NCI-H524 treated with DMSO at 0.1 percent for 48 hours (cell line): ENCODE measurements at places on chromosomes 3 and 15.

DNA sequence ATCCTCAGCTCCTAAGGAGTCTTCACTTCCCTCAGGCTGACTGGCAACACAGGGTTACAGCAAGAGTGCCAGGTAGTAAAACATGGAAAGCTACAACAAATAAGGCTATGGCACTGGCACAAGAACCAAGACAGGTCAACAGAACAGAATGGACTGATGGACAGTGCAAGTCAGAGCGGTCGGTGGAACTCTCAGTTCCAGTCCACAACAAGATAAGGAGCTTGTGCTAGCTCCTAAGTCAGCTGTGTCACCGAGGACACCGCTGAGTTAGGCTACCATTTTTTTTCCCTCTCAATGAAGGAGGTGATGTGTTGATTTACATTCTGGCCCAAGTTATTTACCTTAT is 55.9 kb upstream of the LIMD1 start:
- no peak for DNase-seq

DNA sequence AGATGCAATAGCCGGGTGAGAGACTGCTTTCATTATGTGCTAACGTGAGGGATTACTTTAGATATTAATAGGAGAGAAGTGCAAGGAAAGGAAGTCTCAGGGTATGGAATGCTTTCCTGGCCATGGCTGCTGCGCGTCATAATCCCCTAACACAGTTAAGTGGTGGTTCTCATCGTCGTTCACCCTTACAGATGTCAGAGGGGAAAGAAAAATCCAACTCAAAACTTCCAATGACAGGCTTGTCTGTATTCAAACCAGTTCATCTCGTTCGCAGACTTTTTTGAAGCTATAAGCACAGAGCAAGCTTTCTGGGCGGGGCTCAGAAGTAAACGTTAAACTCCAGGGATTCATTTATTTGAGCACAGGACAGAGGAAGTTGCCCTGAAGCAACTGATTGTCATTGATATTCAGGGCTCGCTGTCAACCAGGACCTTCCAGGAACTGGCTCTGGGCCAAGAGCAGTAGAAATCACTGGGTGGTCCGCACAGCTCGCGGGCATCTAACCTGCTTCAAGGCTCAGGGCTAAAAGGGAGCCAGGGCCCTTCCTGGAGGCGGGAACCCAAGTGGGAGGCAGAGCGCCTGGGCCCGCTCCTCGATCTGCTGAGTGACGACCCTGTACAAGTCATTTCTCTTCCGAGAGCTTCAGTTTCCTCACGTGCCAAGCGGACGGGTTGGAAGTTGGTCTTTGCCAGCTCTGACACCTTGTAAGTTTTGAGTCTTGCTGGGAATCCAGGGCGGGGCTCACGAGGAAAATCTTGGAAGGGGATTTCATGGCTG is 1.1 kb upstream of the LPP start:
- DNase-seq = no peak

GRCh38 chr15:44710236-44711095 is 657 bp downstream of the PATL2 start:
- no peak for DNase-seq

DNA sequence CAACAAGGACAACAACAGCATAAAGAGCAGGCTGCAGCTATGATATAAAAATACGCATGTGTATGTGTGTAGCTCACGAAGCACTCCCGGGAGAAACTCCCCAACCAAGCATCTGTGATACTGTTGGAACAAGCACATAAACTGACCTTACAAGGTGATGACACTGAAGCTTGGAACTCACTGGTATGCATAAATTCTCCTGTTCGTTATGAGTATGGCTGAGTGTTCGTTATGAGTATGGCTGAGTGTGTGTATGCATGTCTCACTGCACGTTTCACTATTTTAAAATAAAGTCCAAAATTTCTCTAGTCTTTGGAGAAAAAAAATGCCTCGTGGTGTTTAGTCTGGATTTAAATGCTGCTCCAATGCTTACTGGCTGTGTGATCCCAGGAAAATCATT is 256.8 kb downstream of the RORA start:
- no peak for DNase-seq
